ENCODE measurements at places on chromosomes 1 and 21.

DNA sequence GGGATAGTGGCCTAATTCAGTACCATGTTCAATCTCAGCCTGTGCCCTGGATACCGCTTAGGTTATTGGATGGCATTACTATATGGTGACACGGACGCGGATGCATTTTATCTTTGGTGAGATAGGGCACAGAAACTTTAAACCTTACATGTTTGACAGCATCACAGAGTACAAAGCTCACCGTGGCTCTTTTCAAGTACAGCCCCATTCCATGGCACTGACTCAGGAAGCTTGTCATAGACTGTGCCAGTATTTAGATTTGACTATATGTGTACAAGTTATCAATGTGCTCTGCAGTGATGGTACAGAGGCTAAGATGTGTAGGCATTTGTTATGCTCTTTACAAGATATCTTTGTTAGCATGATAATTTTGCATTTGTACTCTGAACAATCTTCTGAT, 169.0 kb downstream of the RYR2 start:
- DNase-seq: no peak

DNA sequence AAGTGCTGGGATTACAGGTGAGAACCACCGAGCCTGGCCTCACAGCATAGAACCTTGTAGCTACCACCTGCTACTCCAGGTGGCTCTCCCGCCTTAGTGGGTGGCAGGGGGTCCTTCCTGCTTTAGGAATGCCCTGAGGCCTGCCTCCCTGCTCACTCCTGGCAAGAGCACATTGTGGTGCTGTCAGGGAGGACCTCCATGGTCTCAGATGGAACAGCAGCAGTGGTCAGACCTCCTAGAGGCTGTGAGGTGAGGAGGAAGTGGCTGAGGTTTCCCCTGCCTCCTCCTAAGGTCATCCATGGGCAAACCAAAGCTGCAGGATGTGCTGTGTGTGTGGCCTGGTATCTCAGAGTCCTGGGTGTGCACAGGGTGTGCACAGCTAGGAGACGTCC, 6.7 kb downstream of the SOX13 start:
- no peak for DNase-seq

GRCh38 chr1:209617047-209617673, 33.6 kb downstream of the CAMK1G start:
- no peak for DNase-seq

GRCh38 chr1:20448671-20449071, 37.3 kb downstream of the CAMK2N1 start:
- no peak for DNase-seq

- DNase-seq: no peak
These were observed 31.4 kb upstream of the PRELP start for GRCh38 chr1:203444171-203444576.

DNA sequence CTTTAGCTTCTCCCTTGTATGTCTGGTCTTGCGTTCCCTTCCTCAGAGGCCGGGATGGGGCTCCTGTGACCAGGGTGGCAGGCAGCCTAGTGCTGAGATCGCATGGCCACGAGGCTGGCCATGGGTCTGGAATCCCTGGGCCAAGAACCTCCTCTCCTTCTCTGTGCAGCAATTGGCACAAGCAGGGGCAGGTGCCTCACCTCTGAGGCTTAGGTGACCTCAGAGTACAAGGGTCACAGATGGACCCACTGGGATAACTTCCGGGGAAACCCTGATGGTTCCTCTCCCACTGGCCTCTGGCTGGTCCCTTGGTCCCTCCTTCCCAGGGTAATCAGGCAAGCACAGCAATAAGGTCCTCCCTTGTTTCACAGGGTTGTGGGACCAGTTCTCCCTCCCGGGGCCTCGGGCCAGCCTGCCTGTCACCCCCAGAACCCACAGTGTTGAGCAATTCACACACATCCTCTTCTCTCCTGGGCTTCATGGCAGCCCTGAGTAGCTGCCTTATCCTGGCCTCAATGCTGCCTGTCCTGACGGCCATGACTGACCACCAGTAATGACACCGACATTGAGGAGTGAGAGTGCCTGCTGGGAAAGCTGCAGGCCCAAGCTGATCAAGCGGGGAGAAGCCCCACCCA, 38.6 kb downstream of the BMP8A start:
- DNase-seq: no peak

- DNase-seq: no peak
These were observed 33.2 kb upstream of the MAGOH start for GRCh38 chr1:53271446-53272090.

DNA sequence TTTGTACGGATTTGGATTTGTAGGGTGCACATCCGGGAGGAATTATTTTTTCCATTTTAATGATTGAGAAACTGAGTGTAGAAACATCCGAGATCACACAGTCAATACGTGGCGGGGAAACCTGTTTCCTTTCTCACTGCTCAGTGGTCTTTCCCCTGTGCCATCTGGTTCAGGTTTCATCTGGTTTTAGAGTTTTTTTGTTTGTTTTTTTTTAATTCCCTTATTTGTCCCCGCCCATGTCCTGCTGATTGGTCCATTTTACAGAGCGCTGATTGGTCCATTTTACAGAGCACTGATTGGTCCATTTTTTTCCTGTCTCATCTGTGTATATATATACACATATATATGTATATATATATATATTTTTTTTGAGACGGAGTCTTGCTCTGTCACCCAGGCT, 6.0 kb downstream of the TRPM2 start:
- no peak for DNase-seq

GRCh38 chr21:32367158-32367557, 25.7 kb downstream of the URB1 start:
- no peak for DNase-seq

- no peak for DNase-seq
These were observed 130.2 kb downstream of the DUSP10 start for GRCh38 chr1:221611656-221612046.

GRCh38 chr1:111988743-111989453, 570 bp downstream of the KCND3 start:
- DNase-seq: no peak

DNA sequence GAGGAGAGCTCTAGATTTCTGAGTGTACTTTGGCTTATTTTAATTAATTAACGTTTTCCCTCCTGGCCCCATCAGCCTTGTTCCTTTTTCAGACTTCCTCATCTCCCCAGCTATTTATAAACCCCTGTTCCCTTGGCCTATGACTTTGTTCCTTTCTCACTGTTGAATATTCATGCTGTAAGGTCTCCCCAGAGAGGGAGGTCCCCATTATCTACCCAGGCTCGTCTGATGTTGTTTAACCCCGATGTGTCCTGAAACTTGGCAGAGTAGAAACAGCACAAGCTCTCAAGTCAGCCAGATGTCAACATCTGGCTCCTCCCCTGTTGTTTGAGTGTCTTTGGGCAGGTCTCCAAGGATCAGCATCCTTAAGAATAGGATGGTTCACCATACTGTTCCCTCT, 153.6 kb downstream of the HIVEP3 start:
- DNase-seq: no peak

DNA sequence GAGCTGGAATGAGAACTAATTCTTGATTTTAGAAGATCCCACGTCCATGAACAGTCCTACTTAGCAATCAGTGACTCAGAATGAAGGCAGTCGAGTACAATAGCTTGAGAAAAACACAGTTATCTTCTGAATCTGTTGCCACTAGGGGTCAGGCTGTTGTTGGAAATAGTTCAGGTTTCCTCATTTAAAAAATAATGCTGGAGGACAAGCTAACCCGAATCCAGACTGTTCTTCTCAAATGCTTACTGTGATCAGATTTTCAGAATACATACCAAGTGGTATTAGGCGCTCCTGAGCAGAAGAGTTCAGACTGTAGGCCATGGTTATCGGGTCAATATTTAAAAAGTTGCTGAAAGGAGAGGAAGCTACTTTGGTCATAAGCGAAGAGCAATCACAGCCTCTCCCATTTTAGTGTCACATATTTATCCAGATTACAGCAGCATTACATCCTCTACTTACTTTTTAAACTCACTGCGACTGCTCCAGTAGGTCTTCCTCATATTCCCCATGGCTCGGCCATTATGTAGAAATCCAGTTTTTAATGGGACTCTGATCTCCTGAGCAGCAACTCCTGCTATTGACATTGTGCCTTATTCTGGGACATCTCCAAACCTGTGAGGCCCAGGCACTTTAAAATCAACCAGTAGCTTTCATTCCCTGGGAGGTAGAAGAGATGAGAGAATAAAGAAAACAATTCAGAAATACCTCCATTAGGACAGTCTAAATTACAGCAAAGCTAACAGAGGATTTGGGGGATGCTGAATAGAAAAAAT, 10.9 kb downstream of the ERRFI1 start:
- DNase-seq: peak; percentile 28

DNA sequence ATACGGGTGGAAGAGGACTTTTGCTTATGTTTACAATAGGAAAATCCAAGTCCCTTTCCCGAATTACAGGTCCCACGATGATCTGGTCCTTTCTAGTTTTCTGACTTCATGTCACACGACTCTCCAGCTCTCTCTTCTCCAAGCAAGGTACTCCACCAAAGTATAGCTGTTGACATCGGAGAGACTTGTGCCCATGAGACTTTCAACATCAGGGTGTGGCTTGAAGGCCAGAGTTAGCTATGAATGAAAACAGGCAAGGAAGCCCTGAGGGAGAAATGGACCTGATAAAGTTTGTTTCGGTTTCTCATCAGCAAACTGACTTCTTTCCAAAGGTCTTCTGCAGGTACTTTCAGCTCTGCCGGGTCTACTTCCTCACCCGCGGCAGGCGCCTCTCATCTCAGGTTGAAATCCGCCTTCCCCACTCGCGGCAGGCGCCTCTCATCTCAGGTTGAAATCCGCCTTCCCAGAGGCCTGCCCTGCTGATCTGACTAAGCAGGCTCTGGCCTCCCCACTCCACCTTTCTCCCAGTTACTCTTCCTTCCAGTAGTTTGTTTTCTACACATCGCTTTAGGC, 2.1 kb upstream of the PER3 start:
- DNase-seq: no peak

DNA sequence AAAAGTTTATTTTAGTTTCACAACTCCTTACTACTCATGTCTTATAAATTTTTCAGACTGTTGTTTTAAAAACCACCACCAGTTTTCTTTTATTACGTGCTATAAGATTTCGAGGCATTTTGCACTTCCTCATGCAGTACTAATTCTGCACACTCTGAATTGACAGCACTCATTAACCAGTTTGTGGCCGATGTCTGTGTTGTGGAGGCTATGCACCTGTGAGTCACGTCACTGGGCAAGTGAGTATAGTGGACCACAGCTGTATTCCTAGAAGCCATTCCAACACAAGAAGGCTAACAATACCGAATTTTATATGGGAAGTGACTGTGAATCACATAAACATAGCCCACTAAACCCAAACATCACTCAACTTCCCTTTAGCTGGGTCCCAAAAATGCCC, 21.0 kb upstream of the SPATA6 start:
- no peak for DNase-seq

GRCh38 chr1:167126811-167127210, 32.9 kb downstream of the STYXL2 start:
- no peak for DNase-seq

DNA sequence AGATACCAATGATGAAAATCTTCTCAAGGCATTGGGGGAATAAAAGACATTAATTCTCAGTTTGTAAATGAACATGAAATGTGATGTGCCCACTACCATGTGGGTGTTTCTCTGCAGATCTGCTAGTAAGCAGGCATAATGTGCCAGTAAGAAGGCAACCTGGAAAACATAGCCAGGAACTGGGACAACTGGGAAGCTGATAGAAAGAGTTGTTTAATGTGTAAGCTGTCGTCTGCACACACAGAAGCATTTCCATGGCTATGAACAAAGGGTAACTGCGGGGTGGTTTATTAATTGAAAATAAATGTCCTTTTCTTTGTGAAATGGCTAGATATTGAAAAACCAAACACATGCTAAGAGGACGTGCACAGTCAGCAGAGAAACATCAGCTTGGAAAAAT, 52.0 kb downstream of the ZC3H11B start:
- no peak for DNase-seq

- no peak for DNase-seq
These were observed 6.7 kb upstream of the METTL25B start for GRCh38 chr1:156721535-156721934.

- DNase-seq: no peak
These were observed 801.7 kb upstream of the PRMT6 start for GRCh38 chr1:106254748-106255147.

GRCh38 chr1:211420389-211420788, 71.6 kb downstream of the RD3 start:
- DNase-seq: no peak

GRCh38 chr1:12189328-12189682, 22.5 kb downstream of the TNFRSF1B start:
- DNase-seq: no peak

DNA sequence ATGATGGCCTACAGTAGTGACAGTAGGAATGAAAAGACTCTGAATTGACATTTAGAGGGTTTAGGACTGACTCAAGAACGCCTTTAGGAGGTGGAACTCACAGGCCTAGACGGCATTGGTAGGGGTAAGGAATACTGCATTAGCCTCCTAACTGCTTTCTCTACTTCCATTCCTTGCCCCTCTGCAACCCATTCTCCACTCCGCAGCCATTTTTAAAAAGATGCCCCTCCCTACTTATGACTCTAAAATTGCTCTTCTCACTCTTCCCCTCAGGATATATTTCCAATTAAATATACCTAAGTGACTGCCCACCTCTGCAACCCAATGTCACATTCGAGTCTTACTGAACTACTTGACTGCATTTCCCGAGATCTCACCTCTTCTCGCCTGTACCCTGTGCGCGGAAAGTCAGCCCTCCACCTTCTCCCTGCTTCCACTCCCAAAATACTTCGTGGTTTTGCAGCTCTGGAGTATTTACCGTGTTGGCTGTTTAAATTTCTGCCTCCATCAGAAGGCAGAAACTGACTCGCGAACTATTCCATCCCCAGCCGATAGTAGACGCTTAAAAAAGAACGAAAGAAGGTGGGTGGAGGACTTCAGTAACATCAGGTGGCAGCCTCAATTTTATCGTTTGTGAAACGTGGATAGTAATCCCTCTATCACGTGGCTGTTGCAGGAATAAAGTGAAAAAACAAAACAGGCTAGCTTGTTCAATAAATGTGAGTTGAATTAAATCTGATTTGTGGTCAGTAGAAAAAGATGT, 1.1 kb upstream of the YBX1 start:
- no peak for DNase-seq

GRCh38 chr1:16716691-16717335, 23.5 kb upstream of the RNU1-4 start:
- DNase-seq: no peak

GRCh38 chr1:163039707-163040093, 29.5 kb upstream of the RGS4 start:
- DNase-seq: no peak

- DNase-seq: no peak
These were observed 21.5 kb upstream of the SAMSN1 start for GRCh38 chr21:14567331-14568279.

GRCh38 chr1:65174585-65174984, 26.6 kb downstream of the AK4 start:
- DNase-seq: peak; percentile 36
